ENCODE measurements at places on chromosomes 16 and 17.

GRCh38 chr17:8103549-8103948 lies 14.8 kb downstream of the ALOXE3 start:
- no peak for DNase-seq

DNA sequence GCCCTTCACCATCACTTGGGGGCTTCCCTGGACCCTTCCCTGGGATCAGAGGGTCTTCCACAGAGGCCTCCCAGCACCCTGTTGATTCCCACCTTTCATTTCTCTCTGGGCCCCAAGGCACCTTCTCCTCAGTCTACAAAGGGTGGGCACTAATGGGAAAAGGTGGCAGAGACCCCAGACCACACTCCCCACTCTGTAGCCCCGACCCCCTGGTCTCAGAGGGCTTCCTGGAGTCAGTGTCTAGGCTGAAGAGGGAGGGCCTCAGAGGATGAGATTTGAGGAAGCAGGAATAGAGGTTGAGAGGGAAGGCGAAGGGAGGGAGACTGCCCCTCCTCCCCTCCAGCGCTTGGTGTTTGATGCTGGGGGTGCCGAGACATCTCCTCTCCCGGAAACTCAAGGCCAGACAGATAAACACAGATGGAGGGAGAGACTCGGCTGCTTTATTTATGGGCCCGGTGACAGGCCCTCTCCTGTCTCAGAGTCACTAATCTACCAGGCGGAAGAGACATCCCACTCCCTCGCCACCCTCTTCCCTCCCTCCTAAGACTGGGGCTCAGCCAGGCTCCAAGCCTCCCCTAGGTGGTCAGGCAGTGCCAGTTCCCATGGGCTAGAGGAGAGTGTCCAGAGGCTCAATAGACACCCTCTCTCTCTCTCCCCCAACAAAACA lies 18.5 kb upstream of the SP2 start:
- no peak for DNase-seq

- DNase-seq, result no peak
Observed at GRCh38 chr16:10150906-10151305, 31.3 kb downstream of the GRIN2A start.

DNA sequence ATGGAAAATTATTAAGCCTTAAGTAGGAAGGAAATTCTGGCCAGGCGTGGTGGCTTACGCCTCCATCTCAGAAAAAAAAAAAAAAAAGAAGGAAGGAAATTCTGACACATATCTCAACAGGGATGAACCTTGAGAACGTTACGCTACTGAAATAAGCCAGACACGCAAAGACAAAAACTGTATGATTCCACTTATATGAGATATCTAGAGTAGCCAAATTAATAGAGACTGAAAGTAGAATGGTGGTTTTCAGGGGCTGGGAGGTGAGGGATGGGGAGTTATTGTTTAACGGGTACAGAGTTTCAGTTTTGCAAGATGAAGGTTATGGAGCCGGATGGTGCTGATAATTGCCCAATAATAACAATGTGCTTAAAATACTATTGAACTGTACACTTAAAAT lies 16.2 kb upstream of the HNF1B start:
- DNase-seq, result peak; percentile 63

DNA sequence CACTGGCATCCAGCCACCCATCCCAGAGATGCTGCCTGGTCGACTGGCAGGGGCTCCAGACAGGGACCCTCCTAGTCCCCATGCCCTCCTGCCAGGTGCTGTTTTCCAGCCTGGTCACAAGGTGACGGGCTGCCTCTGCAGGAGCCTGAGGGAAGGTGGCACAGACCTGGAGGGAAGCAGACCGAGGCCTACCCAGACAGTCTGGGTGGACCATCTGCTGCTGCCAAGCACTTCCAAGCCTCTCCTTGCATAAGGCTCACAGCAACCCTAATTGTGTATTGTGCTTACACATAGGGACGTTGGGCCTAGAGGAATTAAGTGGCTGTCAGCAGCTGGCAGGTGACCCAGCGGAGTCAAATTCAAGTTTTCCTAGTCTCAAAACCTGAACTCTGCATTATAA lies 90.1 kb upstream of the KCNJ18 start:
- DNase-seq, result no peak

GRCh38 chr16:10388988-10389387 lies 3.1 kb downstream of the ATF7IP2 start:
- DNase-seq, result no peak

All from activated CD4-positive, alpha-beta T cell treated with anti-CD3 and anti-CD28 coated beads, Interleukin-2, amount 50 U/mL, for 16 hours (primary cell).